ENCODE measurements at places on chromosomes 3 and 15.

DNA sequence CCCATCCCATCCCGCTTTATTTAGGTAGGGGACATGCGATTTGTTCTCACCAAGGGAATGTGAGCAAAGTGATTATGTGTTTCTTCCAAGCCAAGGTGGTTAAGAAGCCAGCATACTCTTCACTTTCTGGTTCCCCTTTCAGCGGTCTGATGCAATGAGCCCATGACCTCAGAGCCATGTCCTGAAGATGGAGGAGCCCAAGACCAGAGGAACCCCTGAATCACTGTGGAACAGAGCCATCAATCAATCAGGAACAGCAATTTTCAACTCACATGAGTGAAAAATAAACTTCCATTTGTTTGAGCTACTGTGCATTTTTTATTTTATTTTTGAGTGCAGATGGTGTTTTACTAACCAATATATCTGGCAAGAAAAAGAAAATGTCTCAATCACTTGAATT is 10.8 kb downstream of the THRB start:
- no peak for DNase-seq

GRCh38 chr3:11435440-11436165 is 163.4 kb downstream of the ATG7 start:
- no peak for DNase-seq

- no peak for DNase-seq
Observed at GRCh38 chr3:184946917-184947316, 135.0 kb downstream of the VPS8 start.

DNA sequence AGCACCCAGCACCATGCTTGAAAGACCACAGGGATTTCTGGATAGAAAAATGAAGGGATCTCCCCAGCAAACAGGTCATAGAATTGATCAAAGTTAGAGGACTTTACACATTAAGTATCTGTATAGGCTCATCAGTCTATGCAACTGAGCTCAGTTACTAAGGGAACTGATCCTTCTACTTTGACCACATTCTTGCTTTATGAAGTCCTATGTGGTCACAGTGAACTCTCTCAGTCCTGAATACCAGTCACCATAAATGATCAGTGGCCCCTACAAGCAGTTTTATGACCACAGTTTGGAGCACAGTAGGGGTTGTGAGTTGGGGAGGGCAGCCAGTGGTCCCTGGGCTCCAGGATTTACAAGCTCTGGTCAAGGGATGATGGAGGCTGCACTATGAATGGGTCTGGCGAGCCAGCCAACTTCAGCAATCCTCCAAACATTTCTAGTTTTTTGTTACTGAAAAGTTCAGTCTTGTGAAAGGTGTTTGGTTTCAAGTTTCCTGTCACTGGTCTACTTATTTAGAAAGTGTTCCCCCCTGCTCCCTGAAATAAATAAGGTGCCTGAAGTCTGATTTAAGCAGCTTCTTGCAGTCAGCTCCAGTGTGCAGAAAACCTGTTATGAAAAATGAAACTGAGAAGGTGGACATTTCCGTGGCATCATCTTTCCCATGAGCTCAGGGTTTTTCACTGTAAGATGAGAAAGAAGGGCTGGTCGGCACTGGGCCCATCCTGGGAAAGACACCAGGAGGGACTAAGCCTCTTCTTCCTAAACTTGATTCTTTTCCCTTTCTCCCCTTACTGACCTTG is 75.5 kb downstream of the DAPK2 start:
- no peak for DNase-seq

GRCh38 chr3:17765819-17766472 is 23.5 kb upstream of the TBC1D5 start:
- DNase-seq = no peak

DNA sequence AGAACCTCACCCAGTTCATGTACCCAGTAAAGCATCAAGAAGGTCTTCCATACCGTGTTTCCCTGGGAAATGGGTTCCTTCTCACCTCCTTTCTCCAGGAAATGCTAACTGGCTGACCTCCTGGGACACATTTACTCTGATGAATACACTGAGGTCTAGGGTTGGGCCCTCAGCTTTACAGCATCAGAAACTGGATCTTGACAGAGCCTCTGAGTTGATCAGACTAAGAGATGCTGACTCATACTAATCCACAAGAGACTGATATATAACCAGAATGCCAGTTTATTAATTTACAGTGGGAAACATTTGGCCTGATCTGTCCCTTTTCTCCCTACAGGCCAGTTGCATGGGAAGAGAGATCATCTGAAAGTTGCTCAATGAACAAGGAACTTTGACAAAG is 55.8 kb downstream of the GTF2E1 start:
- peak; percentile 42 for DNase-seq

DNA sequence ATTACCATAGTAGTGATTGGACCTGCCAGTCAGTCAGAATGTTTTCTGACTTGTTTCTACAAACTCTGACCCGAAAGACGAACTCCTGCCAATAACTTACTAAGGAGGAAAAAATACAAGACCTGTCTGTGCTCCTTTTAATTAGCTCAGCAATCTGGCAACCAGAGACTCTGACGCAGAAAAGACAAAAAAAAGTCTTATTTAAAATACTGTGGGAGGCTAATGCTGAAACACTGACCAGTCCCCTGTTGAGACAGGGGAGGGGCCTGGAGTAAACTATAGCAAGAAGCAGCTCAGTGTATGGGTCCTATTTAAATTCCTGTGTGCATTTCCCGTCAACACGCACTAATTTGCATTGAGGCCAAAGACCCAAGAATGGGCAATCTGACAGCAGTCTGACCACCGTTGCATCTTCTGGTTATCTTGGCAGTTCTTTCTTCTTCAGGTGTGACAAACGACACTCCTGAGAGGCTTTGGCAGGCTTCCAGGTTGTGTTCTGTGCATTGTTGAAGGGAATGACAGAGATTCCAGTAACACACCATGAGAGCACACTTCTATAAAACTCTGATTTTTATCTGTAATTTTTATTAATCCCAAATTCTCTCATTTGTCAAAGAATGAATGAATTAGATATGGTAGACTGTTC is 1114.3 kb downstream of the IGSF11 start:
- no peak for DNase-seq

- DNase-seq = peak; percentile 91
Observed at GRCh38 chr3:178381555-178381954, 154.7 kb upstream of the KCNMB2 start.

DNA sequence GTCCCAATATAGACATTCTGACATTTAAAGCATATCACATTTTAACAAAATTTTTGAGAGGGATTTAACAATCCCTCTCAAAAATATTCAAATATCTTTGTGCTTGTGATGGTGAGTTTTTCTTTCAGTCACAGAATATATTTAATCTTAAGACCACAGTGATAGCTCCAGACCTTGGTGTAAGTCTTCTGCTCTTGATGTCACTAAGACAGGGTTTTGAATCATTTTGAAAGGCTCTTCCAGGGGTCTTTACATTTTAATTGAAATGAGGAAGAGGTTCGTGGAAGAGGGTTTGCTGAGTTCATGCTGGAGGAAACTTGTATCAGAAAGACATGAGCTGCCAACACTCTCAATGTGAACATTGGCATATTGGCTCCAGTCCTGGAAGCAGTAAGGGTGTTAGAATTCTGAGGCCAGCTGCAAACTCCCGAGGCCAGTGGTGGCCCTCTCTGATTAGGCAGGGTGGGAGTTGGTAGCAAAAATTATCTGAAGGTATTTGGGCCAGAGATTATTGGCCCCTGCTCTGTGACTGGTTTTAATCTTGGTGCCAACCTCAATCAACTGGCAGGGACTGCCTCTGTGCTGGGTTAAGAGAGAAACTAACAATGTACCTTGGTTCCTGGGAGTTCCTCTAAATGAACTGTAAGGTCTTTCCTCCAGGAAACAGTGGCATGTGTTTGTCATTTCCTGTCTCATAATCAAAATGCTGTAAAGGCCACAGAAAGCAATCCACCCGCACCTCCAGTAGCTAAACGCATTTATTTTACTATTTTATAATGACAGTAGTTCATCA is 5.3 kb downstream of the POU1F1 start:
- peak; percentile 11 for DNase-seq

DNA sequence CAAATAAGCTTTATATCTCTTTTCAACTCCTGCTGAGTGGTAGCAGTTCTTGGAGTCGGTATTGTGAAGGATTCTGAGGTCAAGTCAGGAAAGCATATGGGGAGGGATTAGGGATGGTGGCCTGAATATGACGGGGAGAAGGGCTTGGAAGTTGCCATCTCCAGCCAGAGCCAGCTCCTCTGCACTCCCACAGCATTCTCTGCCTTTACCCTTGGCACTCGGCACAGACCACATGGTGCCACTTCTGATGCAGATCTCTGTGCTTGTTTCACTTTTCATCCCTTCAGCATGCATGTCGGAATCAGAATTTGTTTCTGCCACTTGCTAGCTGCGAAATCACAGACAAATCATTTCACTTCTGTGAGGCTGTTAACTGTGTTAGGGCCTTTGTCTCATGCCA is 52.5 kb downstream of the RAB11A start:
- DNase-seq = no peak

DNA sequence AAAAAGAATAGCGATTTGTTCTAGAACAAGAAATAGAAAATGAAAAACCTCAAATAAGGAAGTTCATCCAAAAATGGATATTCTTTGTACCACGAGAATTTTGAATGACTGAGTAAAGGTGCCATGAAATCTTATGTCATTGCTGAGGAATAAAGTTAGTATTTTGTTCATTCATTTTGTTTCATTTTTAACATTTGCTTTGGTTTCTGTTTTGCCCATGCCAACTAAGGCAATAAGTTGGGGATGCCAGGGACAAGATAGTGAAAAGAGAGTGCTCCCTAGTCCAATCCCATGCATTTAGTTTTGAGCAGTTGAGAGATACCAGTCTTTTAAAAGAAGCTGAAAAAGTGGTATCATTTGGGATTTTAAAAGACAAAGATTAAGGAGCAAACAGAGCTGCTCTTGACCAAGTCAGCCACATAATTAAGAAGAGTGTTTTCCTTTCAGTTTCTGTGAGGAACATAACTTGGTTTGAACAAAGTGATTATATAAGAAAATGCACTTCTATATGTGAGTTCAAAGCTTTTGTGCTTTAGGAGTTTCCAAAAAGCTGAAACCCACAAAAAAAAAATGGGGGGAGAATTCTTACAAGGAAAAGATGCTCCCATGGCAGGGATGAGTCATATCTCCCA is 201.4 kb downstream of the PLOD2 start:
- peak; percentile 45 for DNase-seq

DNA sequence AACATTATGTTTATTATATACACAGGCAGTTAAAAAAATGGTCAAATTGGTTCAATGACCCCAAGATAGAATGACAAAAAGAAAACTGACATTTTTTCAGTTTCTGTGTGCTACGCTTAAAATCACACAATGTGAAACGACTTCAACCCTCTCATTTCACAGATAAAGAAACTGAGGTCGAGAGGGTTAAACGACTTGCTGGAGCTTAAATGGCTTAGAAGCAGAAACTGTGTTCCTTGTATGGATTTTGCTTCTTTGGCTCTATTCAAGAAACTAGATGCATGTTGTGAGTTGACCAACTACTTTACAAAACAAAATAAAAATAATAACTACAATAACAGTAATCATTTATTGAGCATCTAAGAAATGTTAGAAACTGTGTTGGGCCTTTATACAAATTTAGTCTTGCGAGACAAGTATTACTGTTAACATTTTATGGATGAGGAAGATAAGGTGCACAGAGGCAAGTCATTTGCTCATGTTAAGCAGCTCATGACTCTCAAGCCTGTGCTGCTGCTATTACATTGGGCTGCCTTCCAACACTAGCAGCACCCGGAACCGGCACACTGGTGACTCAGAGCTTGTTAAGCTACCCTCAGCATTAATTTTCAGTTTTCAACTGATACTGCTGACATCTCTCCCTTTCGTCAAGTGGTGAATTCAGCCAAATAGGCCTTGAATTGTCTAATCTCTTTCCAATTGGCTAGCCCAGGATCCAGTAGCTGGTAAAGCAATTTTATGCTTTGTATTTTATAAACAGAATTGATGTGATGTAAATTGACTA is 487.6 kb downstream of the NAALADL2 start:
- peak; percentile 95 for DNase-seq

DNA sequence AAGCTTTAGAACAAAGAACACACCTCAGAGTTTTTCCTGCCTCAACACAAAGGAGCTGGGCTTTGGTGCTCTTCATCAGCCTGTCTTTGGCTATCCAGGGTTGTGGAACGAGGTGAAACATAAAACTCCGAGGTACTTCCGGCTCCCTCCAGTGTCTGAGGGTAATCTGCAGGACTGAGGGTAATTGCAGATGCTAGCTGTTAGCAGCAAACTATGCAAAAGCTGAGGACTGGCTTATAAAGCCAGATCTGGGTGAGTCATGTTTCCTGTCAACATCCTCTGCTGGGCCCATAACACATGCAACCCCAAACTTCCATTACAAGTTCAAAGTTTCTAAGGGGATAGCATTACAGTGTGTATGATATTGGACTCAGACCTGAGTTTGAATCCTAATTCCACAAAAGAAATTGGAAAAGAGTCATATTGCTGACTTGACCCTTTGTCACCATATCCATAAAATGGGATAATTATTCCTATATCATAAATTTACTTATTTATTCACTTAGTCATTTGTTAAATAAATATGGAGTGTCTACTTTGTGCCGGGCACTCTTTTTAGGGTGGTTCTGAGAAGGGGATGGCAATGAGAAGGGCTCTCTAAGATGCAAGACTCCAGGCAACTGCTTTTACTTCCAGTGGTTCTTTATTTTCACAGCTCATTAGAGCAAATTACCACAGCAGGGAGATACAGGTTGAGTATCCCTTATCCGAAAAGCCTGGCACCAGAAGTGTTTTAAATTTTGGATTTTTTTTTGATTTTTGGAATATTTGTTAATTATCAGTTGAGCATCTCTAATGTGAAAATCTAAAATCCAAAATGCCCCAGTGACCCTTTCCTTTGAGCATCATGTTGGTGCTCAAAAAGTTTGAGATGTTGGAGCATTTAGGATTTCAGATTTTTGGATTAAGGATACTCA is 9.5 kb upstream of the TRIM69 start:
- peak; percentile 94 for DNase-seq

GRCh38 chr3:11290743-11291680 is 18.8 kb downstream of the ATG7 start:
- DNase-seq = peak; percentile 64

DNA sequence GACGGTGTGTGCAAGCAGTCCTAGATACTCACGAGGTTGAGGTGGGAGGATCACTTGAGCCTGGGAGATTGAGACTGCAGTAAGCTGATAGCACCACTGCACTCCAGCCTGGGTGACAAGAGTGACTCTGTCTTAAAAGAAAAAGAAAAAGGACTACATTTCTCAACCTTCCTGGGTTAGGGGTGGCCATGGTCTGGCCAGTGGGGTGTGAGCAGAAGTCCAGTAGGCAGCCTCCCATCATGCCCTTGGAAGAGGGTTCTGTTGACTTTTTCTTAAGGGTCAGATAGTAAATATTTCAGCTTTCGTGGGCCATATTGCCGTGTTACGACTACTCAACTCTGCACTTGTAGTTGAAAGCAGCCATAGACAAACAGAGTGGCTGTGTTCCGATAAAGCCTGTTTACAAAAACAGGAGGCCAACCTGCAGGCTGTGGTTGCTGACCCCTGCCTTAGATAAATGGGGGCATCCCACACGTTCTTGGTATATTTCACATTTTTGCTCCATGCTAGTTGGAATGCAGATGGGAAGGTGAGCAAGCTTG is 31.0 kb upstream of the PDE8A start:
- DNase-seq = no peak
